ENCODE measurements at places on chromosomes 7 and 10.

DNA sequence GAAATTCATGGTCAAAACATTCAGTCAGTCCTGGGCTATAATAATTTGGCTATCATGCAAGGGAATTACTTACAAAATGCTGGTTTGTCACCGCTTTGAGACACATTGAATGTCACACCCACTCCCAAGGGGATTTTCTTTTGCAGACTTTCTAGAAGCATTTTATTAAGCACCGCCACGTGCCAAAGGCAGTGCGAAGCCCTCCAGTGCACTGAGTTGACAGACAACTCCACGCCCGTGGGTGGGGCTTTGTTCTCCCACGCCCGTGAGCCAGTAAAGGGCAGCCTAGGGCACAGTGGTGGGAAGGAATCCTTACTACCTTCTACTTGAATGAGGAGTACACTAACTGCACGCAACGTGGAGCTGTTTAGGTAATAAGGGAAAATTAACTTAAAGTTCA is 515.8 kb downstream of the KCNMA1 start:
- H3K4me1 ChIP-seq, result no peaks in the 10 kb centered on the region
- no peaks in the 10 kb centered on the region for H3K36me3 ChIP-seq
- DNase-seq, result no peak

GRCh38 chr10:126094537-126094936 is 198.2 kb downstream of the FANK1 start:
- no peaks in the 10 kb centered on the region for H3K4me1 ChIP-seq
- H3K27me3 ChIP-seq, result no peaks in the 10 kb centered on the region
- H3K27ac ChIP-seq, result no peak overlapping the region
- DNase-seq, result no peak
- H3K4me3 ChIP-seq, result no peak overlapping the region

DNA sequence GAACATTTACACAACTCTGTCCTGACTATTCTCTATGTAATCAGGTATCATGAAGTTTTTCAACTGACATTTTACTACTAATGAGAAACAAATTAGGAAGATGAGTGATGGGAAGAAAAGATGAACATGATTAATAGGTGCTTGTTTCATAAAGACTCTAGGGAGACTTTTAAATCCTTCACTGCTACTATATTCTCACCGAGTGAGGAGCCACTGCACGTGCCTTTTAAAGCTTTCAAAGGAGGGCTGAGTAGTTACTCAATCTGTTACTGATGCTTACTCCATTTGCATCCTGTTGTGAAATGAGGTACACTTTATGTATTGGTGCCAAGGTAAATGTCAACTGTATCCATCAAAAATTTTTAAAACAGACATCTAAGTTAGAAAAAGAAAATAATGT is 1.3 kb upstream of the COMMD3 start:
- peaks cover 33% of the 10 kb centered on the region for H3K4me1 ChIP-seq
- DNase-seq, result no peak
- no peak overlapping the region for H3K27ac ChIP-seq
- H3K36me3 ChIP-seq, result peaks cover 10% of the 10 kb centered on the region
- peaks cover 10% of the 10 kb centered on the region for H3K27me3 ChIP-seq

- no peaks in the 10 kb centered on the region for H3K36me3 ChIP-seq
- no peak overlapping the region for H3K27ac ChIP-seq
- DNase-seq, result no peak
- peaks cover 39% of the 10 kb centered on the region for H3K27me3 ChIP-seq
Observed at GRCh38 chr10:34808801-34809745, 6.0 kb downstream of the PARD3 start.

DNA sequence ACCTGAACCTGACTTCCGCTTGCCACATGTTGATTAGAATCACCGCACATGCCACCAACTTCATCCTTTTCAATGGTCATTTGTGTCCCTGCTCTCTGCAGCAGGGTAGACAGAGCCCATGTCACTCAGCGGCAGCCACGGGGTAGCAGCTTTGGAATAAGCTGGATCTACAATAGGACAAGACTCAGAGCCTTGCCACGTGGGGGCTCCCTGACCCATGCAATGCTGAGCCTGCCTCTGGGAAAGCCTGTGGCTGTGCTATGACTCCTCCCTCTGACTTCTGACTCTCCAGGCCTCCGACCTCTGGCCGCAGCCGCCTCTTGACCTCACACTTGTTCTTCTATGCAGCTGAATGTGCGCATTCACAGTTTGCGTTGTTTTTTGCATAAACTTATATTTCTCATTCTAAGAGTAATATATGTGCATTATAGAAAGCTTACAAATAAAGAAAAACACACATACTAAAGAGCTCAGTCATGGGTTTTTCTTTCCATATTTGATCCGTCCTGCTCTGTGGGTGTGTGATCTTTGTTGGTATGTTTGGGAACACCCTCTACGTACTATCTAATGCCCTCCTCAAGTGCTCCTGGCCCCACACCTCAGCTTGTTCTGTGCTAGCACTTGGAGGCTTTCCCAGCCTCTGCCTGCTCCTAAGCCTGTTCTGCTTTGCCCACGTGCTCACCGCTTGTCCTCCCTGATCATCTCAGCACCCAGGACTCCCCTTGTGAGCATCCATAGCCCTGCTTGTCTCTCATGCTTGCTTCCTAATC is 198.0 kb upstream of the MKI67 start:
- H3K4me1 ChIP-seq, result no peaks in the 10 kb centered on the region
- no peak overlapping the region for H3K4me3 ChIP-seq
- DNase-seq, result no peak
- peaks cover 3% of the 10 kb centered on the region for H3K27me3 ChIP-seq
- H3K36me3 ChIP-seq, result no peaks in the 10 kb centered on the region
- no peak overlapping the region for H3K27ac ChIP-seq

GRCh38 chr10:71643904-71644303 is 75.7 kb downstream of the C10orf105 start:
- H3K4me3 ChIP-seq, result no peak overlapping the region
- H3K36me3 ChIP-seq, result no peaks in the 10 kb centered on the region
- no peaks in the 10 kb centered on the region for H3K27me3 ChIP-seq

DNA sequence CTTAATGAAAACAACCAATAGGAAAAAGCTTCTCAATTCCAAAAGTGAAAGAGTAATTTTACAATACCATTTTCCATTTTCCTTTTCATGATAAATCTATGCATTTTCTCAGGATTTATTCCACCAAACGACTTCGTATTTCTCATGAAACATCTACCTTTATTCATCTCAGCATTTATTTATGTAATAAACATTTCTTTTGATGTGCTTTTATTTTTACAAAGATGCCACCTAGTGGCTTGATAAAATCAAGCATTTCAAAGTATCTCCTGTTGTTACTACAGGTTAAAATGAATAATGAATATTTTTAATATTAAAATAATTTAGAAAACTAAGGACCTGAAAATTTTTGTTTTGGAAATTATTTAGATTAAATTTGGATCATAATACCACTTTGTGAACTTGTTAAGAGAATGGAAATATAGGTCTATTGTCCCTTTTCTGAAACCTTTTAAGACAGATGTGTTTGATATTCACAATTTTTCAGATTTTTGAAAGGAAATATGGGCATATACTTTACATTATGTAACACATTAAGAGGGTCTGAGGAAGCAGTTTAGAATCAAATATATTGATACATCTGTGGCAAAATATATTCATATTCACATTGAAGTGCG is 2.7 kb upstream of the IQUB start:
- H3K27me3 ChIP-seq, result peaks cover 15% of the 10 kb centered on the region
- DNase-seq, result no peak
- H3K36me3 ChIP-seq, result no peaks in the 10 kb centered on the region

Measured in activated CD8-positive, alpha-beta T cell treated with anti-CD3 and anti-CD28 coated beads, Interleukin-2, amount 10 ng/mL, durations not matched to agents 7 days and 5 days (primary cell).